Amniotic epithelial cell (primary cell): ENCODE measurements at places on chromosomes 6 and 20.
A peak's percentile ranks its signal among the peaks of the same experiment; 100 is the strongest.

GRCh38 chr6:108421366-108421765 lies 126.5 kb downstream of the AFG1L start:
- DNase-seq: no peak

GRCh38 chr20:4112481-4113421 lies 97.4 kb upstream of the RNF24 start:
- DNase-seq: peak; percentile 39

GRCh38 chr6:148735989-148736388 lies 10.8 kb upstream of the UST start:
- no peak for DNase-seq

- DNase-seq: no peak
Measured at GRCh38 chr20:60628749-60629148, 623.3 kb upstream of the CDH4 start.

- DNase-seq: no peak
Measured at GRCh38 chr6:76162811-76163210, 90.3 kb upstream of the IMPG1 start.

- no peak for DNase-seq
Measured at GRCh38 chr6:33860706-33861474, 57.1 kb upstream of the MLN start.

DNA sequence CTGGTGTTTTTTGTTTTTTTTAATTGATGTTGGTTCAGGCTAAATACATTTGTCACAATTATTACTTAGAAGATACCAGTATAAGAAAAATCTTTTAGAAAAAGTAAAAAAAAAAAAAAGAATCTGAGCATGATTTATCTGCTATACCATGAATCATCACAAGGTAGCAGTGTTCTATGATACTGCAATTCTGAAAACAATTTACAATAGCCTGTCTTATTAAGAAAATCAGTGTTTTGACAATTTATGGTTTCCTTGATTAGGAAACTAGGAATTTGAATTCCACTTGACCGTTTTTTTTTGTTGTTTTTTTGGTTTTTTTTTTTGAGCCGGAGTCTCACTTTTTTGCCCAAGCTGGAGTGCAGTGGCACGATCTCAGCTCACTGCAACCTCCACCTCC lies 9.3 kb upstream of the MAK start:
- no peak for DNase-seq

DNA sequence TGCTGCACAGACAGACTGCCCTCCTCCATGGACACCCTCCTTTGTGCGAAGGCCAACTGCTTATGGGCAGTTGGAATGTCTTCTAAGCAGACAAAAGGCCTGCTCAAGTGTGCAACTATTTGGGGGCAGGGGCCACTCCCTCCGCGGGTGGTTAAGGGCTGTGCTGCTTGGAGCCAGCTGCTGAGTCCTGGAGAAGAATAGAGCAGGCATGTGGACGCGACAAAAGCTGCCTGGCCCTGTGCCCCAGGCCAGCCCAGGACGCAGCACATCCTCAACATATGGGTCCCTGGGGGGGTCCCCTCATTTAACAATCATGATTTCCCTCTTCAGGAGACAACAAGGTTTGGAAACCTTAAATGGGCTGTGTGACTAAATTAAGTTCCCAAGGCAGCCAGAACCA lies 45.5 kb upstream of the ENTPD6 start:
- DNase-seq: no peak

- no peak for DNase-seq
Measured at GRCh38 chr20:10527781-10528180, 92.7 kb downstream of the SLX4IP start.
